ENCODE measurements at places on chromosomes 6 and 20. TPM values are rescaled to one million over a fixed set of nuclear protein-coding genes. Genes with fewer than 3 reads are reported as not detected.

- peak; percentile 29 for DNase-seq
- H3K4me3 ChIP-seq, result no peak overlapping the region
Observed at GRCh38 chr6:32685603-32686002, 19.1 kb upstream of the HLA-DQB1 start.

- H3K4me3 ChIP-seq, result no peak overlapping the region
- H3K27me3 ChIP-seq, result peaks cover 16% of the 10 kb centered on the region
- no peaks in the 10 kb centered on the region for H3K4me1 ChIP-seq
- no peak for DNase-seq
- H3K27ac ChIP-seq, result no peak overlapping the region
Observed at GRCh38 chr20:61953037-61954021, 112.4 kb downstream of the TAF4 start.

- peaks cover 48% of the 10 kb centered on the region for H3K4me1 ChIP-seq
- H3K36me3 ChIP-seq, result peaks cover 25% of the 10 kb centered on the region
- H3K27me3 ChIP-seq, result no peaks in the 10 kb centered on the region
- H3K27ac ChIP-seq, result peak overlapping the region; percentile 34
Observed at GRCh38 chr6:33197431-33198048, 2.9 kb downstream of the RXRB start.

DNA sequence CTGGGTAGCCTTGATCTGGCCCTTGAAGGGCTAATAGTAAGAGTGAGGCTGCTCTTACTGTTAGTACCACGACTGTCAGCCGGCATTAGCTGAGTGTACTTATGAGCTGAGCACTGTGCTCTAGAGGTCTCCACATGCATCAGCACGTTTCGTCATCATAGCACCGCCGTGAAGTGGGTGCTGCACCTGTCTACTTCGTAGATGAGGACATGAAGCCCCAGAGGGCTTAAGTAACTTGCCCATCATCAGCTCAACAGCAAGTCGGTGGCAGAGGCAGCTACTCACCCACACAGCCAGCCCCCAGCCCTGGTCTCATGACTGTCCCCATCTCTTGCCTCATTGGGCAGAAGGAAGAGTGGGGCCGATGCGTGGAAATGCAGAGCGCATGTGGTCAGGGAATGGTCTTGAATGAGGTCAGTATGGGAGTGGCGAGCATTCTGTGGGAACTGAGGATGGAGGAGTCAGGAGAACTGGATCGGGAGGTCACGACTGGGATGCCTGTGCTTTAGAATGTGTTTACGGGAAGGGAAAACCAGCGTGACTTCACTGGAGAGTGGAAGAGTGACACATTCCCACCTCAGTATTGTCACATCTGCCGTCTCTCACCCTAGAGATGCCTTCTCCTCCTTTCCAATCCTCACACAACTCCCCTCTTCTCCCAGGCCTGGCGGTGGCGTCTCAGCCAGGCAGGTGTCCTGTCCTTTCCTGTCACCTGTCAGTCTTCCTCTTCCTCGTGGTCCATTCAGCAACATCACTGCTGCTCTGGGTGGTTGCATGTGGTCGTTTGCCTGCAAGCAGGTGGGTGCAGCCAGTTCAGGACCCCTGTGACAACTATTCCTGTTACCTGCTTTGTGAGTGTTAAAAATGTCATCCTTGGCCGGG, 6.0 kb downstream of the SYTL3 start:
- peaks cover 66% of the 10 kb centered on the region for H3K4me1 ChIP-seq
- peaks cover 79% of the 10 kb centered on the region for H3K36me3 ChIP-seq
- peak overlapping the region; percentile 81 for H3K4me3 ChIP-seq
- peak overlapping the region; percentile 98 for H3K27ac ChIP-seq

- no peaks in the 10 kb centered on the region for H3K36me3 ChIP-seq
- no peak overlapping the region for H3K27ac ChIP-seq
- H3K4me1 ChIP-seq, result no peaks in the 10 kb centered on the region
- no peaks in the 10 kb centered on the region for H3K27me3 ChIP-seq
- DNase-seq, result no peak
Observed at GRCh38 chr6:84967389-84967788, 203.0 kb upstream of the TBX18 start.

DNA sequence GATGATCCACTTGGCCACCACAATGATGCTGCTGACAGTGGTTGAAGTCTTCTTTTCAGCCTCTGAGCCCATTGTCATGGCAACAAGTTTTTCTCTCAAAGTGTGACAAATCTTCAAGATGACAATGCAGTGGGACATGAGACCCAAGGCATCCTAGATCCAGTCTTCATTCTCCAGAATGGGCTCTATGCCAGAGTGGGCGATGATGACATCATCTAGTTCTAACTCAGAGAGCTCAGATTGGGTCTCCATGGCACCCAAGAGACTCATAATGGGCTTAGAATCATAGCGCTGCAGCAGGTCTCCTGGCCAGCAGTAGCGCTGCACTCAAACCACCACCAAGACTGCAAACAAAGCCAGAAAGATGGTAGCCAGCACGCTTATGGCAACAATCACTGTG, 973.6 kb downstream of the EYS start:
- H3K27me3 ChIP-seq, result no peaks in the 10 kb centered on the region
- no peak overlapping the region for H3K4me3 ChIP-seq
- H3K4me1 ChIP-seq, result no peaks in the 10 kb centered on the region
- no peak for DNase-seq
- no peak overlapping the region for H3K27ac ChIP-seq
- no peaks in the 10 kb centered on the region for H3K36me3 ChIP-seq

DNA sequence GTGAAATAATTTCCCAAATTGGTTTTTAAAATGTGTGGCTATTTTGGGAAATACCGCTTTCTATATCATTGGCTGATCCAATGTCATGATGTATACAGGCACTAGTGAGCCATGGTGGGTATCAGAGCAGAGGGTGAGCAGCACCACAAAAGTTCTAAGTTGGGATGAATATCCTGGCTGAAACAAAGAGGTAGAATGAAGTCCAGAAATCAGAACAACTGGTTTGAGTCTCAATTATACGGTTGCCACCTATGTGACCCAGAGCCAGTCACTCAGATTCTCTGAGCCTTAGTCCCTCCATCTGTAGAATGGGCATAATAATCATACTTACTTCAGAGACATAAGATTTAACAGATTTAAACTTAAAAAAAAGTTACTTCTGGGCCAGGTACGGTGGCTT, 172.3 kb downstream of the ZFP64 start:
- no peak overlapping the region for H3K27ac ChIP-seq
- H3K27me3 ChIP-seq, result no peaks in the 10 kb centered on the region
- no peaks in the 10 kb centered on the region for H3K36me3 ChIP-seq
- DNase-seq, result no peak

DNA sequence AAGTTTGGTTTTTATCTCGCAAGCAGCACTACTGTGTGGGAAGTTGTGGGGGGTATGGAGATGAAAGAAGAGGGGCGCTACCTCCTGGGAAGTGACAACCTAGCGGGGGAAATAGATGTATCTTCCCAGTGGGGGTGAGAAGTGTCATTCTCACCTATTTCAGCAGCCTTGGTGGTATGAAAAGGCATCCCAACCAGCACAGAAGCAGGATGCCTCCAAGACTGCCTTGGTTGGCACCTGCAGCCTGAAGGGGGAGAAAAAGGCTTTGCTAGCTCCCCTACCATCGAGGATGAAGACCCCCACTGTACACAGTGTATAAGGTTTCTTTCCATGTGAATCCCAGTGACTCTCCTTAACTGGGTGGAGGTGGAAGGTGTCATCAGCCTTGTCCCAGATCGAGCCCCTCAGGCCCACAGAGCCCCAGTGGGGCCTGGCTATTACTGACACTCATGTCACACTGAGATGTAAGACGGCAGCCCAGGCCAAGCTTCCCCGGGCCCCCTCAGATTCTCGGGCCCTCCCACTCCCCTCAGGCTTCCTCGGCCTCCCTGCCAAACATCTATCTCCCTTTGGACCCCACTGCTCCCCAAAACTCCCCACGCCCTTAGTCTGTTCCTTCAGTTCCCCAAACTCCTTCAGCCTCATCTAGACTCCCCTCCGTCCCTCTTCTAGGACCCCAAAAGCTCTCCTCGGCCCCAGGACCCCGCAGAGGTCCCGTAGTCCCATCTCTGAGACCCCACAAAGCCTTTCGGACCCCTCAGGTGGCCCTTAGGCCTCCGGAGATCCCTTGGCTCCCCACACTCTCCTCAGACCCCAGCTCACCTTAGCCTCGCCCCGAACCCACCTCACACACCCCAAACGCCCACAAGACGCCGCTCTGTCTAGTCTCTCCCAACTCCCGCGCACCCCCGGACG, 688 bp downstream of the COMMD7 start:
- DNase-seq, result peak; percentile 15
- H3K27ac ChIP-seq, result peak overlapping the region; percentile 97
- peaks cover 36% of the 10 kb centered on the region for H3K4me1 ChIP-seq
- H3K4me3 ChIP-seq, result peak overlapping the region; percentile 97
- H3K27me3 ChIP-seq, result no peaks in the 10 kb centered on the region

- H3K4me3 ChIP-seq, result no peak overlapping the region
- H3K27me3 ChIP-seq, result no peaks in the 10 kb centered on the region
- no peaks in the 10 kb centered on the region for H3K36me3 ChIP-seq
- no peak for DNase-seq
- no peak overlapping the region for H3K27ac ChIP-seq
- no peaks in the 10 kb centered on the region for H3K4me1 ChIP-seq
Observed at GRCh38 chr6:50939931-50940330, 121.3 kb downstream of the TFAP2B start.

- H3K4me1 ChIP-seq, result peaks cover 21% of the 10 kb centered on the region
- no peak overlapping the region for H3K27ac ChIP-seq
- no peaks in the 10 kb centered on the region for H3K36me3 ChIP-seq
- H3K27me3 ChIP-seq, result no peaks in the 10 kb centered on the region
- no peak overlapping the region for H3K4me3 ChIP-seq
Observed at GRCh38 chr20:8601542-8601912, 467.4 kb upstream of the PLCB4 start.

DNA sequence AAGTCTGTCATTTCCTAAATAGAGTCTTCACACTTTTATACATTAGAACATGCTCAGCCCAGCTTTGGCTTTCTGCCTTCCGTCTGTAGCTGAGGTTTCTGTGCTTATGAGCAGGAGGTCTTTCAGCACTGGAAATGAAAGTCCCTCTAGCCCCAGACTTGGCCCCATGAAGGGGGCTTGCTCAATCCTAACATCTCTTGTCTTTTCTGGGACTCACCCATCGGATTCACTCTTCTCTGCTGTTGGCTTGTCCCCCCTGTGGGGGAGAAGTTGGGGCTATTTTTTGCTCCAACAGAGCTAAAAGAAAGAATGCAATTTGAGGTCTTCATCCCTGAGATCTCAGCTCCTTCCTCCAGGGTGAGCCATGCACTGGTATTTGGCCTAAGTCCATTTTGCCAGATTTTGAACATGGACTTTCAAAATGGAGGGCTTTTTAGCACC, 177.7 kb downstream of the MRPL14 start:
- no peak overlapping the region for H3K4me3 ChIP-seq
- H3K27ac ChIP-seq, result no peak overlapping the region
- no peaks in the 10 kb centered on the region for H3K36me3 ChIP-seq
- peaks cover 9% of the 10 kb centered on the region for H3K27me3 ChIP-seq

The ZNF831 gene
- total RNA-seq, result 6.9 TPM

The TPD52L2 gene
- total RNA-seq, result 58.9 TPM

The POPDC3 gene
- total RNA-seq, result not detected

The LY6G6C gene
- not detected for total RNA-seq

The CAGE1 gene
- total RNA-seq, result 0.10 TPM

The COL12A1 gene
- not detected for total RNA-seq

The CEP43 gene
- 24.5 TPM for total RNA-seq

The JPH2 gene
- total RNA-seq, result 0.12 TPM

The ARHGAP40 gene
- total RNA-seq, result not detected

All from activated naive CD8-positive, alpha-beta T cell treated with anti-CD3 and anti-CD28 coated beads for 36 hours (primary cell).